Neural progenitor cell (in vitro differentiated cells): ENCODE measurements at places on chromosomes 1 and 21. TPM values are rescaled to one million over a fixed set of nuclear protein-coding genes. Genes with fewer than 3 reads are reported as not detected.
A peak's percentile ranks its signal among the peaks of the same experiment; 100 is the strongest.

GRCh38 chr21:34612557-34612956 is 2.4 kb downstream of the RCAN1 start:
- H3K27me3 ChIP-seq, result peaks cover 59% of the 10 kb centered on the region
- H3K36me3 ChIP-seq, result no peaks in the 10 kb centered on the region
- no peak for DNase-seq
- peaks cover 5% of the 10 kb centered on the region for H3K4me1 ChIP-seq
- H3K4me3 ChIP-seq, result no peak overlapping the region

Gene BRINP3
- total RNA-seq, result 0.03 TPM in 1 of 2 replicates, not detected in the other

DNA sequence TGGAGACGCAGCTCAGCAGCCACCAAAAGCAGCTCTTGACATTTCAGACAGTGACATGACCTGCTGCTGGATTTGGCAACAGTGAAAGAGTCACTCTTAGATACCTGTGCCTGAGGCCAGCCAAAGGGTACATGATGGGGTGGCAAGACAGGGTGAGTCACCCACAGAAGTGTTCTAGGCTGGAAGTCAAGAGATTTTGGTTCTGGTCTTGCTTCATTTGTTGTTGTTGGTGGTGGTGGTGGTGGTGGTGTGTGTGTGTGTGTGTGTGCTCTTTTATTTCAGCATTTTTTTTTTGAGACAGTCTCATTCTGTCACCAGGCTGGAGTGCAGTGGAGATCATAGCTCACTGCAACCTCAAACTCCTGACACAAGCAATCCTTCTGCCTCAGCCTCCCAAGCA is 25.8 kb downstream of the SHISAL2A start:
- no peak overlapping the region for H3K4me3 ChIP-seq
- H3K4me1 ChIP-seq, result peaks cover 23% of the 10 kb centered on the region
- DNase-seq, result no peak
- H3K27me3 ChIP-seq, result no peaks in the 10 kb centered on the region
- no peak overlapping the region for H3K27ac ChIP-seq
- H3K36me3 ChIP-seq, result no peaks in the 10 kb centered on the region

Gene ADAMTS5
- under 0.01 TPM in 1 of 2 replicates, not detected in the other for total RNA-seq

Gene IFNLR1
- total RNA-seq, result 3.0 and 3.3 TPM in 2 replicates

DNA sequence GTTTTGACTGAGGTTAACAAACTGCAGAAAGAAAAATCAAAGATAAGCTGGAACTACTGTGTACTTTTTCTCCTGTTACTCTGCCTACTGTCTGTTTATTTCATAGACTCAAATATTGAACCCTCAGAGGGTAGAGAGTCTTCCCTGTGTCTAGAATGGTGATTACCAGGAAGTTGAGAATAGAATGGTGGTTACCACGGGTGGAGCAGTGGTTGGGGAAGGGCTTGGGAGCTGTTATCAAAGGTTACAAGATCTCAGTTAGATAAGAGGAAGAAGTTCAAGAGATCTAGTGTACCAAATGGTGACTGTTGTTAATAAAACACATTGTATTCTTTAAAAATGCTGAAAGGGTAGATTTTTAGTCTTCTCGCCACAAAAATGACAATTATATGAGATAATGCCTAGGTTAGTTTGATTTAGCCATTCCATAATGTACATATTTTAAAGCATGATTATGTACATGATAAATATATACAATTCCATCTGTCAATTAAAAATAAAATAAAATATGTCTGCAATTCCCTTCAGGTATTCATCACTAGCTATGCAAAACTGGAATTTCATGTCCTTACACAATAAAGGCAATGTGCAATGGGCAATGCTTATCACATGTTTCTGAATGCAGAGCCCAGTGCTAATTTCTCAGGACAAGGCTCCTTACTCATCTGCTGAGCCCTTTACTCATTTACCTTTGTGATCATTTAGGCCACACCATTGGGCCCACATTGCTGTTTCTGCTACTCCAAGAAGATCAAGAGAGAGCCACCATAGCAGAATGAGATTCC is 474.3 kb upstream of the CAMK1G start:
- no peaks in the 10 kb centered on the region for H3K36me3 ChIP-seq
- H3K4me3 ChIP-seq, result no peak overlapping the region
- H3K27ac ChIP-seq, result no peak overlapping the region
- H3K4me1 ChIP-seq, result peaks cover 9% of the 10 kb centered on the region
- H3K27me3 ChIP-seq, result no peaks in the 10 kb centered on the region

GRCh38 chr1:205925736-205926135 is 17.5 kb downstream of the SLC26A9 start:
- no peak overlapping the region for H3K4me3 ChIP-seq
- no peaks in the 10 kb centered on the region for H3K27me3 ChIP-seq
- no peaks in the 10 kb centered on the region for H3K4me1 ChIP-seq

DNA sequence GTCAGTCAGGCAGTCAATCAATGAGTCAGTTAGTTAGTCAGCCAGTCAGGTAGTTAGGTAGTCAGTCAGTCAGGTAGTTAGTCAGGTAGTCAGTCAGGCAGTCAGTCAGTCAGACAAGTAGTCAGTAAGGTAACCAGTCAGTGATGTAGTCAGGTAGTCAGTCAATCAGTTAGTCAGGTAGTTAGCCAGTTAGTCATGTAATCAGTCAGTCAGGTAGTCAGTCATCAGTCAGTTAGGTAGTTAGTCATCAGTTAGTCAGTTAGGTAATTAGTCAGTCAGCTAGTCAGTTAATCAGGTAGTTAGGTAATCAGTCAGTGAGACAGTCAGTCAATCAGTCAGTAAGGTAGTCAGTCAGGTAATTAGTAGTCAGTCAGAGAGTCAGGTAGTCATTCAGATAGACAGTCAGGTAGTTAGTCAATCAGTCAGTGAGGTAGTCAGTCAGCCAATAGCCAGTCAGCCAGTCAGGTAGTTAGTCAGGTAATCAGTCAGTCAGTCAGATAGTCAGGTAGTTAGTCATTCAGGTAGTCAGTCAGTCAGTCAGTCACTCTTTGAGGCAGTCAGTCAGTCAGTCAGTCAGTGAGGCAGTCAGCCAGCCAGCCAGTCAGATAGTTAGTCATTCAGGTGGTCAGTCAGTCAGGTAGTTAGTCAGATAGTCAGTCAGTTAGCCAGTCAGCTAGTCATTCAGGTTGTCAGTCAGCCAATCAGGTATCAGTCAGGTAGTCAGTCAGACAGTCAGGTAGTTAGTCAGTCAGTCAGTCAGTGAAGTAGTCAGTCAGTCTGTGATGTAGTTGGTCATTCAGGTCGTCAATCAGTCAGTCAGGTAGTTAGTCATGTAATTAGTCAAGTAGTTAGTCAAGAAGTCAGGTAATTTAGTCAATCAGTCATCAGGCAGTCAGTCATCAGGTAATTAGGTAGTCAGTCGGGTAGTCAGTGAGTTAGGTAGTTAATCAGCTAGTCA is 15.3 kb downstream of the KRTAP10-1 start:
- no peaks in the 10 kb centered on the region for H3K27me3 ChIP-seq
- H3K36me3 ChIP-seq, result no peaks in the 10 kb centered on the region
- H3K4me3 ChIP-seq, result no peak overlapping the region
- no peak overlapping the region for H3K27ac ChIP-seq

DNA sequence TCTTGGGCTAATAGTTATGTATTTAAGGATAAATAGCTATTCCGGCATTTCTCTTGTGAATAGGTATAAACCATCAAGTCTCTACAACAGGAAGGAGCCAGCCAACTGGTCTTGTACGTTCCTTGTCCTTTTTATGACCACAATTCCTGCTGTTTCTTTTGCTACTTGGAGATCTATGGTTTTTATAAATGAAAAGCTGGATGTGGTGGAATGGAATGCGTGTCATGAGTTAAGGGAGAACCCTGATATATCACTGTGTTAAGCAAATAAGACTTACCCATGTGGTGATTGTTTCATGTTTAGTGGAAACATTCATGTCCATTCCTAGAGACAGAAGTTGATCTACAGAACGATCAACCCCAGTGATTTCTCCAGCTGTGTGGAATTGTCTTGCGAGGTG is 282.1 kb downstream of the RPS6KC1 start:
- peaks cover 8% of the 10 kb centered on the region for H3K4me1 ChIP-seq
- no peaks in the 10 kb centered on the region for H3K27me3 ChIP-seq
- H3K27ac ChIP-seq, result no peak overlapping the region

Gene RIPPLY3
- 2.8 and 4.3 TPM in 2 replicates for total RNA-seq

Gene KLHDC8A
- total RNA-seq, result 9.7 and 20.2 TPM in 2 replicates

Gene RGS4
- 0.43 and 0.77 TPM in 2 replicates for total RNA-seq

DNA sequence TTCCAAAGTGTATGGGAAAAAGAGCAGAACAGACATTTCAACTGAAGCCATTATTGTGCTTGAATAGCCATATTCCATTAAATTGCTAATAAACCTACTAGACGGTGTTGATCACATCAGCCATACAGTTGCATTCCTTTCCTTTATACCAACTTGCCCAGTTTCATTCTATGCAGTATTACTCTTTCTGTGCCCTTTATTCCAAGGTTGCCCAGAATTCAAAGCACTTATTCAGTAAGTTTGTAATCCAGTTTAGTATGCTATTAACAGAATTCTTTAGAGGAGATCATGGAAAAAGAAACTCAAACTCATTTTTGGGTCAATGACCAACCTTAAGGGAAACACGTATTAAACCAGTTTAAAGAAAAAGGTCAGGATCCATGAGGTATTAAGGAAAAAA is 89.5 kb downstream of the DDAH1 start:
- peaks cover 19% of the 10 kb centered on the region for H3K4me1 ChIP-seq
- DNase-seq, result no peak
- no peaks in the 10 kb centered on the region for H3K27me3 ChIP-seq
- no peak overlapping the region for H3K4me3 ChIP-seq

- no peaks in the 10 kb centered on the region for H3K27me3 ChIP-seq
- H3K4me3 ChIP-seq, result peak overlapping the region; percentile 36
- H3K4me1 ChIP-seq, result no peaks in the 10 kb centered on the region
These were observed 16.6 kb upstream of the EYA3 start for GRCh38 chr1:28104866-28105467.

- no peak for DNase-seq
- no peaks in the 10 kb centered on the region for H3K36me3 ChIP-seq
- no peak overlapping the region for H3K4me3 ChIP-seq
- no peak overlapping the region for H3K27ac ChIP-seq
- H3K4me1 ChIP-seq, result no peaks in the 10 kb centered on the region
- no peaks in the 10 kb centered on the region for H3K27me3 ChIP-seq
These were observed 46.8 kb upstream of the TSPAN2 start for GRCh38 chr1:115136106-115136505.
